Suppressor macrophage treated with lipopolysaccharide for 1 hour (primary cell): ENCODE measurements at places on chromosomes 5 and 9.

DNA sequence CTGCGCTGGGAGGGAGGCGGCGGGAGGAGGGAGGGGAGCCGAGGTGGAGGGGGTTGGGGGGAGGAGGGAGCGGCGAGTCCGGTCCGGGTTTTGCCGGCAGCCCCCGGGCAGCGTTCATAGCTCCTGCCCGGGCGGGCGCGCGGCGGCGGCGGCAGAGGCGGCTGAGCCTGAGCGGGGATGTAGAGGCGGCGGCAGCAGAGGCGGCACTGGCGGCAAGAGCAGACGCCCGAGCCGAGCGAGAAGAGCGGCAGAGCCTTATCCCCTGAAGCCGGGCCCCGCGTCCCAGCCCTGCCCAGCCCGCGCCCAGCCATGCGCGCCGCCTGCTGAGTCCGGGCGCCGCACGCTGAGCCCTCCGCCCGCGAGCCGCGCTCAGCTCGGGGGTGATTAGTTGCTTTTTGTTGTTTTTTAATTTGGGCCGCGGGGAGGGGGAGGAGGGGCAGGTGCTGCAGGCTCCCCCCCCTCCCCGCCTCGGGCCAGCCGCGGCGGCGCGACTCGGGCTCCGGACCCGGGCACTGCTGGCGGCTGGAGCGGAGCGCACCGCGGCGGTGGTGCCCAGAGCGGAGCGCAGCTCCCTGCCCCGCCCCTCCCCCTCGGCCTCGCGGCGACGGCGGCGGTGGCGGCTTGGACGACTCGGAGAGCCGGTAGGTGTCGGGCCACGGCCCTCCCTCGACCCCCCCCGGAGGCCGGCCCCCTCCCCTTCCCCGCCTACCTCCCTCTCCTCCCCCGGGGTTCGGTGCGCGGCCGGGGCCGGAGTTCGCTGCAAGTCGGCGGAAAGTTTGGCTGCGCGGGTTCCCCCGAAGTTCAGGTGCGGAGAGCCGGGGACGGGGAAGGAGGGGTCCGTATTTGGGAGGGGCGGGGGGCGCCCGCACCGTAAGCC lies at the start of gene CXXC5:
Gene CXXC5, plus strand, starts transcription at position 145 of the 877 bp plus-strand sequence. CDS start 32,175 bp downstream, outside the sequence.
- DNase-seq, result peak; percentile 79

DNA sequence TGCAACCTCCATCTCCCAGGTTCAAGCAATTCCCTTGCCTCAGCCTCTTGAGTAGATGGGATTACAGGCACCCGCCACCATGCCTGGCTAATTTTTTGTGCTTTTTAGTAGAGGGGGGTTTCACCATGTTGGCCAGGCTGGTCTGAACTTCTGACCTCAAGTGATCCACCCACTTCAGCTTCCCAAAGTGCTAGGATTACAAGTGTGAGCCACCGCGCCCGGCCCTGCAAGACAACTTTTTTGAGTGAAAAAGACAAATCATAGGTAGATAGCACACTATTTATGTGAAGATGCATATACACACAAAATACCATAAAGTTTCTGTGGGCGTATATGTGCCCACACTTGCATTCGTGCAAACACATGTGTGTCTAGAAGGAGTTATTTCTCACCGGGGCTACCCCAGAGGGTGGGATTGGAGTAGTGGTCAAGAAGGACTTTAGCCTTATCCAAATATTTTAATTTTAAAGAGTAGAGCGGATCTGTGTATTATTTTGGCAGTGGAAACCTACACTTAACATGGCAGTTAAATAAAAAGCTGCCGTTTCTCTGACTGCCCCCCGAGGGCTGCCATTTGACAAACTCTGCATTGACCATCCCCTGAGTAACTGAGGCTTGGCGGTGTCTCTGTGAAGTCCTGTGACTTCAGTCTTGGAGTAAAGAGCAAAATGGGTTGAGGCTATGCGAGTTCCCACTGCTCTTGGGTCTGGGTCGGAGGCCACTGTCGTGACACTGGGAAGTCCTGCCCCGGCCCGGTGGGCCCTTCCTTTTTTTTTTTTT lies 93.4 kb upstream of the PTCH1 start:
- no peak for DNase-seq

DNA sequence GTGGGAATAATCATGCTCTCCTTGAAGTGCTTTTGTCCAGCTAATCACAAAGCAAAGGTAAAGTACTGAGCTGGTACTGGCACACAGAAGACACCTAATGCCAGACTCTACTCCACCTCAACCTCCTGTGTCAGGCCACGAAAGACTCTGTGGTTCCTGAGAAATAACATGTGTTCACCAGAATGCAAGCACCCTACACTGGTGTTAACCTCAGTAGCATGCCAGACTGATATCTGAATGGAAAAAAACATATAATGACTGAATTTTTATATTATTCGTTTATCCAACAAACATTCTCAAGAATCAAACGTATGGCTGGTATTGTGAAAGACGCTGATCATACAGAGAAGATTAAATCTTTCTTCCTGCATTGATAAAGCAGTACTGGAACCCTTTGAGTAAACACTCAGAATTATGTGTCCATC lies 97.1 kb upstream of the IFNE start:
- DNase-seq, result no peak

GRCh38 chr9:109456811-109457210 lies 41.3 kb downstream of the PTPN3 start:
- no peak for DNase-seq

- DNase-seq, result no peak
Measured at GRCh38 chr5:34817558-34818351, 21.2 kb upstream of the TTC23L start.

DNA sequence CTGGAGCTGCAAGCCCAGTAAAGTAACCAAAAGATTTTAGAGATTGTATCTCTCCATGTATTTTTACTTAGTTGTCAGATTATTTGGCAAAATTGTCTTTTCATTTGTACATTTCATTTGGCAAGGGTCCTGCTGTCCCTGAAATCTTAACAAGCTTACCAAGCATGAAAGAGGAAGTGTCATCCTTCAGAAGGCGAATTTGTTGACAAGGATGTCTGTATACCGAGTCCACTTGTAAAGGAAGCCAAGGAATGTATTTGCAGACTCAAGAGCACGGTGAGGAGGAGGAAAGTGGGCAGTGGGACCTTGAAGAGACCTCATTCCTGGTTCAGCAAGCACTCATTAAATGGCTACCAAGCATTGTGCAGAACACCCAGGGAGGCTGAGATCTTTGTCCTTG lies 7.5 kb upstream of the OTULINL start:
- no peak for DNase-seq

DNA sequence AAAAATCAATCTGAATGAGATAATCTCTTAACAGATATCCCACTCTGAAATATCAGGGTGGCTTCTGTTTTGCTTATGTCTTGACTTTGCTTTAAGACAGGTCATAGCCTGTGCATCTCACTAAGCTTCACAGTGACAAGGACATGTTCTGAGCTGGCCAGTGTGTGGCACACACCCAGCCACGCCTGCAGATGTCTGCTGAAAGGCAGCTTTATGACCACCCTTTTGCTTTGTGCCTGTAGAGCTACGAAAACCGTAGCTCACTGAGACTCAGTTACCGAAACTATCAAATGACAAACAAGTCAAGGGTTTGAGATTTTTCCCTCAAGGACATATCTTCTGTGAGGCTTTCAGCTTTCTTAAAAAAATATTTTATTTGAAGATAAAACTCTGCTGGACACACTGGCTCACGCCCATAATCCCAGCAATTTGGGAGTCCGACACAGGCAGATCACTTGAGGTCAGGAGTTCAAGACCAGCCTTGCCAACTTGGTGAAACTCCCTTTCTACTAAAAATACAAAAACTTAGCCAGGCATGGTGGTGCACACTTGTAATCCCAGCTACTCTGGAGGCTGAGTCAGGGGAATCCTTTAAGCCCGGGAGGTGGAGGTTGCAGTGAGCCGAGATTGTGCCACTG lies 233.2 kb downstream of the SPATA31A1 start:
- DNase-seq, result no peak

GRCh38 chr9:89916001-89916597 lies 311.3 kb downstream of the GADD45G start:
- no peak for DNase-seq

GRCh38 chr9:117734523-117735314 lies 30.5 kb downstream of the TLR4 start:
- no peak for DNase-seq

DNA sequence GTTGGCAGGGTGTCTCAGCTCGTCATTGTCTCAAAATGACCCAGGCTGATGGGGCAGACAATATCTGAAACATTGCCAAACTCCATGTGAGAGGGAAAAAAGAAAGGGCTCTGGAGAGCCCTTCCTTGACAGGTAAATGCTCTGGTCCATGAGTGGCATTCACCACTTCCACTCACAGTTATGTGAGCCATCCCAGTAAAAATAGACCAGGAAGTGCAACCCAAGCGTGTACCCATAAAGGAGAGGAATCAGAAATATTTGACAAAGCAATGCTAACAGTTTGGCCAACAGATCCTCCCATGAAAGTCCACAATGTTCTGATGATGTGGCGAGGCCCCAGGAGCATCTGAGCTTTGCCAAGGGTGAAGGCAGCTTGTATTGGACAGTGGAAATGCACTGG lies 49.4 kb downstream of the ASTN2 start:
- no peak for DNase-seq

GRCh38 chr9:35340046-35340445 lies 149.9 kb upstream of the RUSC2 start:
- no peak for DNase-seq

- DNase-seq, result no peak
Measured at GRCh38 chr9:8799206-8799605, 999.6 kb upstream of the DMAC1 start.

DNA sequence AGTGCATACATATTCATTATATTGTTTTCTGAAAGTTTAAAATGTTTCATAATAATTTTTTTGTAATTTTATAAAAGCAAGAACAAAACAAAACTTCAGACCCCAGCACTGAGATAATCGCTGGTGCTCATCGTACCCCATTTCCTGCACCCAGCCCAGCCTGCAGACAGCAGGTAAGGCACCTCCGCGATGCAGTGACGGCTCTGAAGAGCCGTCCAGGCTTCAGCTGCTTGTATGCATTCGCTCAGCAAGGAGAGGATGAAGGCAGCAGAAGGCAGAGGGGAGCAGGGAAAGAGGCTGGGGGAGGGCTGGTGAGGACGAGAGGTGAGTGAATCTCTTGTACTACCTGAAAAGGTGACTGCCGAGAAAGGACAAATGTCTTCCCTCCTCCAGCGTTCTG lies 153.5 kb downstream of the TTLL11 start:
- no peak for DNase-seq

- no peak for DNase-seq
Measured at GRCh38 chr5:428754-429452, 14.1 kb upstream of the EXOC3 start.

DNA sequence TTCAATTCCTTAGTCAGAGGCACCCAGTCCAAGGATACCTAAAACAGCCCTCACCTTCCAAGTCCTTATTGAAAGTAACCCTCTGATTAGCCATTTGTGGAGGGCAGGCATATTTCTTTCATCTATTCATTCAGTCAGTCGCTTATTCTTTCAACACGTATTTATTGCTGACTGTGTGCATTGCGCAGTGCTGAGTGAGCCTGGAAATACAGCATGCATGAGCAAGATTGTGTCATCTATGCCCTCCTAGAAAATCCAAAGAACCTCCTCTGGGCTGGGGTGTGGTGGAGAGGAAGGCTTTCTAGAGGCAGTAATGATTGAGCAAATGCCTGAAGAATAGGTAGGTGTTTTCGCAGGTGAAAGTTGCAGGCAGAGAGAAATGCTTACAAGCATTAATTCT lies 8.5 kb upstream of the FEM1C start:
- no peak for DNase-seq

GRCh38 chr5:172646716-172647285 lies 5.7 kb downstream of the NEURL1B start:
- no peak for DNase-seq

DNA sequence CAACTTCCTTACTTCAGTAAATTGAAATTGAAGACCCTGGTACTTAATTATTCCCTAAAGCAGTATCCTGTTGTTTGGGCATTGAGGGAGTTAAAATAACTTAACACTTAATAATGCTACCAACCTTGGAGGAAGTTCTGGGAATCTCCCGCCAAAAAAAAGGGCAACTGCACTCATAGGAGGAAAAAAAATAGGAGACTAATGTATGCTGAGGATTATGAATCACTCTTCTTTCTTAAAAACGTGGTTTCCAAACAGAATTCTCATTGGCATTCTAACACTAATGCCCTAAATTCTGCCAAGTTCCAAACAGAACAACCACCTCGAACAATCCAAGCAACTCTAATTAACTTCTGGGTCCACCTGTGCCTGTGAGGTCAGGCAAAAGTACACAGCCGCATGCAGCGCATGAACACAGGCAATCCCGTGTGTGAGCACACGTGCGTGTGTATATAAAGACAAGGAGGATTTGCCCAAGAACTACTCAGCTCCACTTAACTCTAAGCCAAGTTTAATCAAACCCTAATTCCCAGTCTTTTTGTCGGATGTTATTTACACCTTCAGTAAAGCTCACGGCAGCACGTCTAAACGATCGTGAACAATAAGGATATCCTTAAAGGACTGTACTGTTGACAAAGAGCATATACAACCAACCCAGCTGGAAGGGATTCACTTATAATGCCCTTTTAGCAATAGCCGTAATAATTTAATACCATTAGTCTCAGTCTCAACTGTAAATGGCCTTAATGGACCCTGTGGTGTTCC lies 78.4 kb downstream of the EBF1 start:
- peak; percentile 89 for DNase-seq

- no peak for DNase-seq
Measured at GRCh38 chr9:886886-887285, 45.4 kb downstream of the DMRT1 start.

DNA sequence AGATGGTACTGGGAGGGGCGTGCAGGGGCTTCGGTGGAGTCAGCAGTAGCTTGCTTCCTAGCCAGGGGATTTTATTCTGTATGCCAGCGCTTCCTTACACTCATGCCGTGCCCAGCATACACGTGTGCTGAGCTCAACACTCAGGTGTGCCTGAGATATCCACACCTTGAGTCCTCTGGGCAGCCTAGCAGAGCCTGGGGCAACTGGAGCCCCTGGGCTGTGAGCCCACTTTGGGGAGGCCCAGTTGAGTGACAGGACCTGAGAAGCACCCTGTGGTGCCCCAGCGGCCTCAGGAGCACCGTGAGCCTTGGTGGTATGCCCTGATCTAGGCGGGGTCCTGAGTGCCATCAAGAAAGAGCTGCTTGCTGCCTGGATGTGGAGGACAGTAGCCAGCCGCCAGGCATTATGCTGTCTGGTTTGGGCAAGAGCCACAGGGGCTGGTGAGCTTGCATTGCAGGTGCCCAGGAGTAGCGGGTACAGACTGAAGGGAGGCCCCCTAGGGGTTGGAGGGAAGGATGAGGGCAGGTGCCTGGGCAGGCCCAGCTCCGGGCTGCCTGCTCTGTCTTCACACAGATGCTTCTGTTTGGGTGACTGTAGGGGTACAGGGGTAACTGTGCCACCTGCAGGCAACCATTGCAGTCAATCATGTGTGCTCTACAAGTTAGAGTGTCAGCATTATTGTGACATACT lies 42.9 kb downstream of the BNIP1 start:
- no peak for DNase-seq

GRCh38 chr5:151647320-151647861 lies 39.3 kb downstream of the SPARC start:
- DNase-seq, result peak; percentile 93

GRCh38 chr9:15010581-15010980 lies 100.4 kb upstream of the FREM1 start:
- no peak for DNase-seq

GRCh38 chr5:127872494-127872893 lies 169.3 kb downstream of the CCDC192 start:
- DNase-seq, result no peak
